Activated CD8-positive, alpha-beta memory T cell treated with anti-CD3 and anti-CD28 coated beads for 1 hour (primary cell): ENCODE measurements at places on chromosomes 4 and X.

GRCh38 chr4:141797966-141798365 lies 161.6 kb downstream of the IL15 start:
- DNase-seq = no peak

GRCh38 chrX:110026099-110026844 lies 23.4 kb downstream of the TMEM164 start:
- DNase-seq = no peak

DNA sequence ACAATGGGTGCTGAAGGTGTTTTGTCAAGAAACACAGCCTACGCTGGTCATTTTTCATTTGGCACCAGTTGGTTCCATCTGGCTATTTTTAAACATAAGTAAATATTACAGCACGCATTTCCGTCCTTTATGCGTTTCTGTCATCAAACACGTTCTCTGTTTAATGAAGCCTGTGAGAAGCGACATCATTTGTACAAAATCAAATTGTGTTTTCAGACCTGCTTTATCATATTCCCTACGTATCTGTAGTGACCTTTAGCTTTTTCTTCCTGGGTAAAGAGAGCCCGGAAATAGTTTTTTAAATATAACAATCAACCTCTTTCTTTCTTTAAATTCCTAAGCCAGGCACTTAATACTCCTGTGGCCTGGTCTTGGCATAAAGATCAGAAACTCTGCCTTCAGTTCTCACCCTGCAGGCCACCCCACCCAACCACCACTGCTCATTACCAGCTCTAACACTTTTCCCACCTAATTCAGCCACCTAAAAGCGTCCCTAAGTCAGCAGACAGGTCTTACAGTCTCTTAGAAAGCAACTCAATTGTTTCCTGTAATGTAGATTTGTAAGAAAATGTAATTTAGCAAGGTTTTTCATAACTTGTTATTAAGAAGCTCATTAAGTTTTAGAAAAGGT lies 30.4 kb downstream of the ACSL1 start:
- no peak for DNase-seq

GRCh38 chrX:47643926-47644325 lies 6.4 kb downstream of the ELK1 start:
- DNase-seq = no peak
